ENCODE measurements at places on chromosomes 7 and 10.

- no peak for DNase-seq
Observed at GRCh38 chr10:98062424-98062823, 32.0 kb upstream of the CRTAC1 start.

DNA sequence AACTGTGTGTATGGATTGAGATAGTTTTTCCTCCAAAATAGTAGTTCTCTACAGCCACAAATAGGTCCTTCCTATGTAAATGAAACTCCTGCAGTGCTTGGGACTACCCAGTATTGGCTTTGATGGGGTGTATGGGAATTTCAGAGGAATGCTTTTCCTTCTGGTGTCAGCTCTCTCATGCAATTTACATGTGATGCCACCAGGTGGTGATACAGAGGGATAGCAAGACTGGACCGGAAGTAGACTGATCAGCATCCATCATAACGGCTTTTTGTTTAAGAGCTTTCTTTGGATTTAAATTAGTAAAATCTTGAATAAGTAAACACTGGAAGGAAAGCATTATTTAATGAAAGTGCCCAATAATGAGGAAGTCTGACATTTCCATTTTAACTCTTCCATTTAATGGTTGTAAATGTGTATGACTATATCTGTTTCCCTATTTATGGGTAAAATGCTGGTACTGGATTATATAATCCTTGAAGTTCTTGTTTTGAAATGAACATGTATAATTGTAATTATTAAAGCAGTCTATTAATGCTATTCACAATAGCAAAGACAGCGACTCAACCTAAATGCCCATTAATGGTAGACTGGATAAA, 22.7 kb downstream of the DYNC1I1 start:
- no peak for DNase-seq

DNA sequence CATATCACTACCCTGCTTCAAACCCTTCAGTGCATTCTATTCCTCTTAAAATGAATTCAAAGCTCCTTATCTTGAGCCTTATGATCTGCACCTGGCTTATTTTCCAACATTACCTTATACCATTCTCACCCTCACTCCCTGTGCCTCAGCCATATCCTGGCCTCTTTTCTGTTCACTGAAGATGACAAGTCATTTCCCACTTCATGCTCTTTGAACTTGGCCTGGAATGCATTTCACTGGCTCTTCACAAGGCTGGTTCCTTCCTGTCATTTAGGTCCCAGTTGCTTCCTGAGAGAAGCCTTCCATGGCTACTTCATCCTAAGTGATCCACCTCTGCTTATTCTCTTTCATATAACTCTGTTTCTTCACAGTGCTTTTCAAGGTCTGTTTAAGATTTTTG, 3.2 kb upstream of the LIPF start:
- no peak for DNase-seq

- no peak for DNase-seq
Observed at GRCh38 chr10:124594240-124594639, 132.6 kb downstream of the LHPP start.

DNA sequence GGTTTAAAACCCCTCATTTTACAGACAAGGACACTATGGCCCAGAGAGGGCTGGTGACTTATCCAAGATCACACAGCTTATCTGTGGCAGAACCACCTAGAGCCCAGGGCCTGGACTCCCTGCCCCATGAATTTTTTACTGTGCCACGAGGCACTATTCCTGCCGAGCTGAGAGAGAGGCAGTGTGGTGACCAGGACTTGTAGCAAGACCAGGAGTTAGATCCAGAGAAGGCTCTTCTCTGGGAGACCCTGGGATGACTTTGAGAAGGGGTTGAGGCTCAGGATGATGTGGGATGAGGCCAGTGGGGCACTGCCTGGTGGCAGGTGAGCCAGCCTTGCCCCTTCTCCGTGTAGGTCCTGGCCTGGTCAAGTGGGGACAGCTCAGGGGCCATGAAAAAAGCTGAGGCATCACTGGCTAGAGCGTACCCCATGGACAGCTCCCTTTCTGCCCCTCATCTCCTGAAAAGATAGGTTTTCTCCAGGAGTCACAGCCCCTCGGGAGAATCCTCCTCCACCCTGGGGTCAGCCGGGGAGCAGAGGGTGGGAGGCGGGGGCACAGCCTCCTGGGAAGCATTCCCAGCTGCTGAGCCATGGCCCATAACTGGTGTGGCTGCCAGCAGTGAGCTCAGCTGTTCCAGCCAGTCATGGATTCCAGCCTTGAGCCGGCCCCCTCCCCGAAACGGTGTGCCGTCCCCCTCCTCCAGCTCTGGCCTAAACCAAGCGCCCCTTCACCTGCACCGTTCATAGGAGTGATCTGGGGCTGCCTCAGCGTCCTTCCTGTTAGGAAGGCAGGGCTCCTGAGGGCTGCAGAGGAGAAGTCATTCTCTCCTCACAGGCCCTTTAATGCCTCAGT, 5.8 kb downstream of the FLNC start:
- DNase-seq = no peak

GRCh38 chr7:131371411-131371810, 43.7 kb downstream of the MKLN1 start:
- DNase-seq = no peak
